ENCODE measurements at places on chromosomes 1 and 21.

DNA sequence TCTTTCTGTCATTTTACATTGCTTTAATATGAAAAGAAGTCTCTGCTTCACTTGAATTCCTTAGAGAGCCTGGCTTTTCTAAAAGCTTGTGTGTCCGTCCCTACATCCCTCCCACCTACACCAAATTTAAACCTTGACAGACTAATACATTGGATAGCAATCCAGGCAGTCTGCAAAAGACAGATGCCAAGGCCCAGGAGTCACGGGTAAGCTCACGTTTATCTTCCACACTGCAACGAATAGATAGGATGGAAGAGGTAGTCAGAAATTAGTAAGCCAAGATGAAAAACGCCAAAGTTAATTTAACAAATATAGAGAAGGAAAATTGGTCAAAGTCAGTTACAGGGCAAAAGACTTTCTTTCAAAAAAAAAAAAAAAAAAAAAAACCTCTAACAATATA, 338.1 kb downstream of the SMYD3 start:
- DNase-seq = no peak

GRCh38 chr1:167676916-167677848, 44.6 kb upstream of the MPZL1 start:
- no peak for DNase-seq

DNA sequence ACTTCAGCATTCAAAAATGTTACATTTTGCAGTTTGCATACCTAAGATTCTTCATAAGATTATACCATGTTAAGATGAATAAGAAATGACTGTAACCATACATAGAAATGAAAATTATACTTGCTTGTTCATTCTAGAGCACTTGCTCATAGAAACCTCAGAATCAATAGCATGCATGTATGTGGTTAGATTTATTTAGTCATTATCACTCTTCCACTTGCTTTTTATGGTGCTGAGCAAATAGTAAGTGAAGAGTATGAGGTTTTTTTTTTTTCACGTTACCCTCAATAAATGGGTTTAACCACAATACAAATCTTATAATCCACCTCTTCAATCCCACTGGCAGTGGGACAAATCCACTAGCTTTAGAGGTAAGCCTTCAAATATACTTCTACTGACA, 84.7 kb downstream of the LRRC53 start:
- no peak for DNase-seq

- DNase-seq = no peak
These were observed 12.4 kb downstream of the SLC2A7 start for GRCh38 chr1:9013819-9014218.

- no peak for DNase-seq
These were observed 61.5 kb upstream of the TTC34 start for GRCh38 chr1:2862814-2863647.

DNA sequence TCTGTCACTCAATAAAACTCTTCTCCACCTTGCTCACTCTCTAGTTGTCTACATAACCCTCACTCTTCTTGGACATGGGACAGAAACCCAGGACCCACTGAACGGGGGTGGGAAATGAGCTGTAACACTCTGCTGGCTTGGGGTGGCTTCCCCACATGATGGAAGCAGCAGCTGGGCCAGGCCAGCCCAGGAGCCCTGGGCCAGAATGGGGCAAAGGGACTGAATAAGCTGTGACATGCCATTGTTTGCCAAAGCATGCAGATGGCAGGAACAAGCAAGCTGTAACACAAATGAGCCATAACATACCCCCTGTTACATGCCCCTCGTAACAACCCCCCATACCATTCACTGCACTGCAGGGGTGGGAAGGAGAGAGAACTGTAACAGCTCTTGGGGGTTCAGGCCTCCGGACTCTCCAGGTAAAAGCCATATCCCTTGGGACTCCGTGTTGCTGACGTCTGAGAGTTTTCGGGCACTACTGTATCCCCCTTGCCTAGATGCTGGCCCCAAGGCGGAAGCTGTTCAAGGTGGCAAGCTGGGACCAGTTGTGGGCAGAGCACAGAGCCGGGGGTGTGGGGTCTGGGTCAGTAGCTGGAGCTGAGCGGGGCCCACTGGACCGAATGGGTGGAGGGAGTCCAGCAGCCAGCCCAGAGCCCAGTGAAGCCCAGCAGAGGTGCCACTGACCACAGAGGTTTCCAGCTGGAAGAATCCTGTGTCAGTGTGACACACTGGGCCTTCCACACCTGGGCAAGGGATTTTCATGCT, 56.1 kb upstream of the DMRTB1 start:
- DNase-seq = no peak

- DNase-seq = no peak
These were observed 479.3 kb upstream of the RUNX1 start for GRCh38 chr21:35528116-35529042.

All from NCI-H446 treated with DMSO at 0.1 percent for 48 hours (cell line).